A549 treated with CORT108297 at 1 μM for 4 hours (cell line): ENCODE measurements at places on chromosomes 7 and 10. TPM values are rescaled to one million over a fixed set of nuclear protein-coding genes. Genes with fewer than 3 reads are reported as not detected.

Gene NUTM2D
- total RNA-seq: 0.92 to 1.7 TPM (median 1.2 TPM) in 5 replicates

Gene PKD2L1
- 0.03 to 0.07 TPM (median 0.05 TPM) in 3 of 5 replicates, not detected in the others for total RNA-seq

Gene PRF1
- not detected in 5 replicates for total RNA-seq

Gene GLI3
- total RNA-seq: 0.07 to 0.42 TPM (median 0.13 TPM) in 5 replicates

Gene ING3
- 4.9 to 6.1 TPM (median 5.2 TPM) in 5 replicates for total RNA-seq

Gene LBX1
- total RNA-seq: not detected in 5 replicates

Gene ADCYAP1R1
- 0.06 to 0.09 TPM (median 0.06 TPM) in 4 of 5 replicates, not detected in the other for total RNA-seq

Gene PCLO
- total RNA-seq: 0.79 to 1.4 TPM (median 0.96 TPM) in 5 replicates

Gene CTTNBP2
- total RNA-seq: 0.21 to 0.92 TPM (median 0.41 TPM) in 5 replicates

Gene CLEC2L
- total RNA-seq: 0.08 to 0.13 TPM (median 0.11 TPM) in 5 replicates

Gene PCDH15
- total RNA-seq: 0.06 TPM in 1 of 5 replicates, not detected in the others

Gene IFRD1
- total RNA-seq: 29.8 to 39.3 TPM (median 35.0 TPM) in 5 replicates

Gene AMPH
- total RNA-seq: 0.05 to 0.09 TPM (median 0.07 TPM) in 5 replicates

Gene SMO
- 12.9 to 18.7 TPM (median 16.7 TPM) in 5 replicates for total RNA-seq

Gene GHRHR
- not detected in 5 replicates for total RNA-seq

Gene GPR85
- total RNA-seq: not detected in 5 replicates

Gene COL13A1
- 0.14 to 0.63 TPM (median 0.24 TPM) in 5 replicates for total RNA-seq

Gene LLCFC1
- not detected in 5 replicates for total RNA-seq
